T-cell (primary cell): ENCODE measurements at places on chromosomes 7 and 10.

DNA sequence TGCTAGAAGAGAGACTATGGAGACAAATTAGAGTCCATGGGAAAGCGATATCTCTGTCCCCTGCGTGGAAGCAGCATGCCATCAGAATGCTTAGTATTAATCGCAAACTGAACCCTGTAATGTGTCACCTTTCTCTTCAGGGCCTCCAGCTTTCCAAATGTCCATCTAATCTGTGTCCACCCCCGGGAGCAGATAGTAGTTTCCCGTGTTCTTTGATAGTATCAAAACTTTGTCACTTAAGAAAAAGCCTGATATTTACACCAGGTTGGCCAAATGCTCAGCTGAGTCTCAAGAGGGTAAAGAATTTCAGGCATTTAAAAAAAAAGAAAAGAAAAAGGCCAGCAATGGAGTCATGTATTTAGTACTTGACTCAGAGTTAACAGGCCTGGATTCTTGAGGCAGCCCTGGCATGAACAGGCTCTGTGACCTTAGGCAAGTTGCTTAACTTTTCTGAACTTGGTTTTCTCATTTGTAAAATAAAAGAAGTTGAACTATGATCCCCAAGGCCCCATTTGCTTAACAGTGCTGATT is 10.4 kb upstream of the GSAP start:
- H3K36me3 ChIP-seq = no peaks in the 10 kb centered on the region
- H3K27ac ChIP-seq = no peak overlapping the region
- DNase-seq = no peak
- H3K4me1 ChIP-seq = peaks cover 14% of the 10 kb centered on the region
- no peak overlapping the region for H3K4me3 ChIP-seq

DNA sequence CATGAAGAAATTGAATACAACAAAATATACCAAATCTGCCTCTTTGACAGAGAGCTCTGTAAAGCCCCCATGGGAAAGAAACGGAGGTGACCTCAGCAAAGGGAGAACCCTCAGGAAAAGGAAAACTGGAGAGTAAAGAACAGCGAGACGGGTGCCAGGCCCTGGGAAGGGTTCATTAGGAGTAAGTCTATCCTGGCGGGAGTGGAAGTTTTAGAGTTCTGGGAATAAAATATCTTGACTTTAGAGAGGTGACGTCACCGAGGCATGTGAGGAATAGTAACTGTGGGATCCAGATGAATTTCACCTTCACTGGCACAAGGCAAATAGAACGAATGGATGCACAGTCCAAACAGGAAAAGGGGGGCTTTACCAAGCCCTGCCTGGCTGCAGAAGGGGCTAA is 362.8 kb upstream of the IGFBP3 start:
- H3K4me3 ChIP-seq = no peak overlapping the region
- no peak for DNase-seq
- H3K27me3 ChIP-seq = no peaks in the 10 kb centered on the region

DNA sequence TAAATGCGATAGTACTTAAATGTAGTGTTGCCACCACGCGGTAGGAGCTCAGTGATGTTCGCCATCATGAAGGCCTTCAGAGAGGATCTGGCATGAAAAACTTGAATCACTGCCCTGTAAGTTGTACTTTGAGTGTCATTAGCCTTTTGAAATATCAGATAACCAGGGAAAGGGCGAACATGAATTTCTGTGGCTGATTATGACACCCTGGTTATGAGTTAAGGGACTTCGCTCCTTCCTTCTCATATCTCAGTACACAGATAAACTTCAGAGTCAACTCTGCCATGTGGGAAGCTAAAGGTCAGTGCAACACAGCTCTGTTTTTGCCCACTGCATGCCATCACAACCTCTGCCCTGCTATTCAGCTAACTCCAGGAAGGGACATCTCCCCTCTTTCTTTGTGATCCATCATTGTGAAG is 8.9 kb upstream of the ACSL5 start:
- no peak for DNase-seq
- no peaks in the 10 kb centered on the region for H3K27me3 ChIP-seq
- H3K27ac ChIP-seq = no peak overlapping the region
- no peaks in the 10 kb centered on the region for H3K4me1 ChIP-seq

- peaks cover 13% of the 10 kb centered on the region for H3K27me3 ChIP-seq
- no peaks in the 10 kb centered on the region for H3K4me1 ChIP-seq
- DNase-seq = no peak
Observed at GRCh38 chr10:75444781-75445386, 13.5 kb downstream of the LRMDA start.

DNA sequence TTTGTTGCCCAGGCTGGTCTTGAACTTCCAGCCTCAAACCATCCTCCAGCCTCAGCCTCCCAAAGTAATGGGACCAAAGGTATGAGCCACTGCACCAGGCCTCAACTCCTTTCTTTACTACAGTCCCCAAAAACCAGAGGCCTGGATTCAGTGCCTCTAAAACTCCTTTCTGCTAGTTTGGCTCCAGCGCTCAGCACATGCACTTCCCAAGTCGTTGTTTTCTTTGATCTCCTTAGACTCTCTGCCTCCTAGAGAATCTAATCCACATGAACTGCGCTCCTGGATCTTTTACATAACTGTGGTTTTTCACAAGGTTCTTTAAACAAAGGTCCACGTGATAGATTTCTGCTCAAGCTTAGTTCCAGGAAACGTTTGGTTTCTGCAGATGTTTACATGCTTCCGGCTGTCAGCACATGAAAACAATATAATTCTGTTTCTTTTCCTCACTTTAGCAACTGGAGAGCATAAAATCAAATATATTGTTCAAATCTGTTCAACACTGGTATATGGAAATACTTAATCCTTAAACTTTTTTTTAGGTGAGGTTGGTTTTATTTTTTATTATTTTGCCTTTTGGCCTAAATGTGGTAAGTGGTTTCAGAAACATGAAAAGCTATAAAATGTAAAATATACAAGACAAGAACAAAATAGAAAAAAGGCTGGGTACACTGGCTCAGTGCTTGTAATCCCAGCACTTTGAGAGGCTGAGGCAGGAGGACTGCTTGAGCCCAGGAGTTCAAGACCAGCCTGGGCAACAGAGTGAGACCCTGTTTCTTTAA is 270.5 kb upstream of the MKLN1 start:
- peak overlapping the region; percentile 93 for H3K27ac ChIP-seq
- no peaks in the 10 kb centered on the region for H3K36me3 ChIP-seq
- peaks cover 25% of the 10 kb centered on the region for H3K4me1 ChIP-seq
- peak; percentile 41 for DNase-seq
- no peaks in the 10 kb centered on the region for H3K27me3 ChIP-seq
- H3K4me3 ChIP-seq = no peak overlapping the region

- no peaks in the 10 kb centered on the region for H3K36me3 ChIP-seq
- no peak for DNase-seq
- no peak overlapping the region for H3K27ac ChIP-seq
- H3K4me3 ChIP-seq = no peak overlapping the region
- H3K27me3 ChIP-seq = peaks cover 11% of the 10 kb centered on the region
- no peaks in the 10 kb centered on the region for H3K4me1 ChIP-seq
Observed at GRCh38 chr7:24123076-24123475, 160.9 kb upstream of the NPY start.

DNA sequence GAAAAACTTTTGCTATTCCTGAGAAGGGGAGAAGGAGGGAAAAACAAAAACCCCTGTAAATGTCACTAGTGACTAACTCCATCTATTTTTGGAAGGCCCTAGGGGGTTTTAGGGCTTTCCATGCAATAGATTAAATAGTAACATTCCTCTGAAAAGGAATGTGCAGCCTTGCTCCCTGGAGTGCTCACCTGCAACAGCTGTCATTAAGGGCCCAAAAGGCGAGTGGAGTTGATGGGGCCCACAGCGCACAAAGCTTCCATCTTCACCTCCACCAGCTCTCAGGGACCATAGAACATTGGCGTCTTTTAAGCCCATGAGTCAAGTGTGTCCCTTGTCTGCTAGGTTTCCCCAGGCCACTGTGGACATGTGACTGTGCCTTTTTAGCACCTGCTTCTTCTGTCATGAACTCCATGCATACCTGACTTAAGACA is 58.0 kb upstream of the IL6 start:
- H3K4me1 ChIP-seq = peaks cover 4% of the 10 kb centered on the region
- no peaks in the 10 kb centered on the region for H3K27me3 ChIP-seq
- no peak overlapping the region for H3K27ac ChIP-seq
- H3K4me3 ChIP-seq = no peak overlapping the region

GRCh38 chr10:17386616-17387075 is 67.7 kb downstream of the ST8SIA6 start:
- H3K4me1 ChIP-seq = no peaks in the 10 kb centered on the region
- no peaks in the 10 kb centered on the region for H3K36me3 ChIP-seq
- H3K27me3 ChIP-seq = no peaks in the 10 kb centered on the region
- no peak overlapping the region for H3K27ac ChIP-seq

DNA sequence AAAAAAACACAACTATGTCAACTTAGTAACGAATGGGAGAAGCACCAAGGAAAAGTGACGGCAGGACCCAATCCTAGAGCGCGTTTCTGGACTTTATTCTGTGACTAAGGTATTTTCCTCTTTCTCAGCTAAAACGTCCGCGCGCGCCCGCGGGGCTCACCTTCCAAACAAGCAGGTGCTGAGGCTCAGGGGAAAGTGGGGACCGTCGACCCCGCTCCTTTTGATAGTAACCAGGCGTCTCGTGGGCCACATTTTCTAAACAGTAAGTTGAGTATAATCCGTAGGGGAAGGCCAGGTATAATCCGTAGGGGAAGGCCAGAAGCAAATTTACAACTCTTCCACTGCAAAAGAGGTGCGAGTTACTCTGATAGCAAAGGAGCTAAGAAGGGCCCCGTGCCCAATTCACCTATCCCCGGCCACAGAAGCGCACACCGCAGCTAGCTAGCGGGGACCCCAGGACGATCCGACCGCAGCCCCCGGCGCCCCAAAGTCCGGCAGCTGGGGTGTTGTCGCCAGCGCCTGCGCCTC is 743 bp downstream of the MKI67 start:
- peaks cover 3% of the 10 kb centered on the region for H3K4me1 ChIP-seq
- no peak for DNase-seq
- H3K36me3 ChIP-seq = no peaks in the 10 kb centered on the region
- peak overlapping the region; percentile 70 for H3K4me3 ChIP-seq
- no peaks in the 10 kb centered on the region for H3K27me3 ChIP-seq
- H3K27ac ChIP-seq = no peak overlapping the region

GRCh38 chr10:77974396-77975074 is 48.0 kb upstream of the DLG5 start:
- DNase-seq = no peak
- H3K36me3 ChIP-seq = peaks cover 15% of the 10 kb centered on the region
- H3K27ac ChIP-seq = no peak overlapping the region

DNA sequence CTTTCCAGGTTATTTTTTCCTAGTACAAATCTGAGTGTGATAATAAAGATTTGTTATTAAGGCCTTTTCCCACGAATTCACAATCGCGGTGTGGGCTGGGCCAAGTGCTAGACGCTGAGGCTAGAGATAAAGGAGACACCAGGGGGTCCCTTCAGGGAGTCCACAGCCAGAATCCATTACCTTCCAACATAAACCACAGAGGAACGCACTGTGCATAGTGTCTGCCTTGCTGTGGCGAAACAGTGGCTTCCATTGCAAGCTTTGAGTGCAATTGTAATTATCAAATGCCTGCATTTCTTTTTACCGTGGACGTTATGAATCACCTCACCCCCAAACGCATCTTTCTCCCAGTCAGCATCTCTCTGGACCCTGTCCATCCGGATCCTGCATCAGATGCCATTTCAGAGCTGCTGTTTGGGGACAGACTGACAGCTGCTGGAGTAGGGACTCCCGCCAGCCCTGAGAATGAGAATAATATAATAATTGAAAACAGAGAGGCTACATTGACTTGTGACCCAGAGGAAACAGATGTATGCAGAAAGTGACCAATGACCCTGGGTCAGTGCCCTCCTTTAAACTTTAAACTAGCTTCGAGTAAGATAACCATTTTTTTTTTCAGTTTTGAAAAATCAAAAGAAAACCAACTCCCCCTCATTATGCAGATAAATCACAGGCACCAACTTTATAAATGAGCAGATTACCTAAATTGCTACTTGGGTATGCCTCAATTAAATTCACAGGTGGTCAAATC is 456.2 kb upstream of the NRP1 start:
- H3K27me3 ChIP-seq = no peaks in the 10 kb centered on the region

GRCh38 chr7:110988890-110989501 is 101.9 kb upstream of the LRRN3 start:
- H3K27me3 ChIP-seq = no peaks in the 10 kb centered on the region
- H3K4me1 ChIP-seq = peaks cover 3% of the 10 kb centered on the region
- DNase-seq = no peak

GRCh38 chr10:16314259-16314658 is 122.6 kb upstream of the PTER start:
- H3K27ac ChIP-seq = no peak overlapping the region
- H3K4me1 ChIP-seq = no peaks in the 10 kb centered on the region
- no peak for DNase-seq
- no peak overlapping the region for H3K4me3 ChIP-seq

GRCh38 chr7:141649865-141650634 is 51.9 kb downstream of the DENND11 start:
- H3K36me3 ChIP-seq = peaks cover 4% of the 10 kb centered on the region
- no peak overlapping the region for H3K27ac ChIP-seq
- no peaks in the 10 kb centered on the region for H3K4me1 ChIP-seq
- H3K4me3 ChIP-seq = no peak overlapping the region
- DNase-seq = no peak
- no peaks in the 10 kb centered on the region for H3K27me3 ChIP-seq

- no peak for DNase-seq
- H3K4me3 ChIP-seq = no peak overlapping the region
- no peaks in the 10 kb centered on the region for H3K36me3 ChIP-seq
- no peaks in the 10 kb centered on the region for H3K4me1 ChIP-seq
- no peak overlapping the region for H3K27ac ChIP-seq
- peaks cover 37% of the 10 kb centered on the region for H3K27me3 ChIP-seq
Observed at GRCh38 chr7:101113836-101114235, 13.1 kb upstream of the SERPINE1 start.

DNA sequence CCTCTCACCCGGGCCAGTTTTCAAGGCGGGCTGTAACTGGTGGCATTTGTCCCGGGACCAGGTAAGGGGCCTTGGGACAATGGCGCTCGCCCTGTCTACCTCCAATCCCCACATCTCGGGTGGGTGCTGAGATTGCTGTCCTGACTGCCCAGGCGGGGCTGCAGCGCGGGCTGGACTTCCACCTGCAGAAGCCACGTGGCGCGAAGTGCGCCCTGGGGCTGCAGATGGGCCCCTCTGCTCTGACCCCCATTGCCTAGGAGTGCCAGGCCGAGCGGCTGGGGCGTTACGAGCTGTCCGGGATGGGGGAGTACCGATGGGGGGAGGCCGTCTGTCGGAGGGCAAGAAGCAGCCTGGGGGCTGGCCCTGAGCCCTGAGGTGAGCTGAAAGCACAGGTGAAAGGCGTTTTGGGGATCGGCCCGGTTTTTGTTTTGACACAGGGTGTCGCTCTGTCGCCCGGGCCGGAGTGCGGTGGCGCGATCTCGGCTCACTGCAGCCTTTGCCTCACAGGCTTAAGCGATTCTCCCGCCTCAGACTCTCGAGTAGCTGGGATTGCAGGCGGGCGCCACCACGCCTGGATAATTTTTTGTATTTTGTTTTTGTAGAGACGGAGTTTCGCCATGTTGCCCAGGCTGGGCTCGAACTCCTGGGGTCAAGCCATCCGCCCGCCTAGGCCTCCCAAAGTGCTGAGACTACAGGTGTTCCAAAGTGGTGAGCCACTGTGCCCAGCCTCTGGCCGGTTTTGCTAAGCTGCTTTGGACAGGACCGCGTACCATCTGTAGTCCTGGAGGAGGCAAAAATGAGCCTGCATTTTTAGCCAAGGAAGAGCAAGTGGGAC is at the start of gene SFXN2:
TSS of gene SFXN2 (plus strand) at position 16 of the 835 bp plus-strand sequence. CDS start 12,001 bp downstream, outside the sequence.
- no peaks in the 10 kb centered on the region for H3K27me3 ChIP-seq
- H3K36me3 ChIP-seq = peaks cover 6% of the 10 kb centered on the region
- H3K4me3 ChIP-seq = peak within 1 kb of the TSS; percentile 86
- H3K4me1 ChIP-seq = peaks cover 14% of the 10 kb centered on the region
